ENCODE measurements at places on chromosomes 5 and 9. TPM values are rescaled to one million over a fixed set of nuclear protein-coding genes. Genes with fewer than 3 reads are reported as not detected.

IGFBPL1 gene
- not detected for total RNA-seq

NTRK2 gene
- total RNA-seq: 0.65 TPM

BAAT gene
- not detected for total RNA-seq

CDC20B gene
- not detected for total RNA-seq

MARCHF3 gene
- 4.0 TPM for total RNA-seq

ACTBL2 gene
- total RNA-seq: not detected

AHRR gene
- 16.8 TPM for total RNA-seq

SLC24A2 gene
- total RNA-seq: not detected

HRH2 gene
- total RNA-seq: 11.6 TPM

RASEF gene
- total RNA-seq: not detected

ACOT12 gene
- total RNA-seq: not detected

LCN1 gene
- not detected for total RNA-seq

DBH gene
- total RNA-seq: not detected

FYB1 gene
- total RNA-seq: 105 TPM

MSMP gene
- not detected for total RNA-seq

- no peak for DNase-seq
These were observed 48.0 kb upstream of the CEP78 start for GRCh38 chr9:78187763-78188484.

DNA sequence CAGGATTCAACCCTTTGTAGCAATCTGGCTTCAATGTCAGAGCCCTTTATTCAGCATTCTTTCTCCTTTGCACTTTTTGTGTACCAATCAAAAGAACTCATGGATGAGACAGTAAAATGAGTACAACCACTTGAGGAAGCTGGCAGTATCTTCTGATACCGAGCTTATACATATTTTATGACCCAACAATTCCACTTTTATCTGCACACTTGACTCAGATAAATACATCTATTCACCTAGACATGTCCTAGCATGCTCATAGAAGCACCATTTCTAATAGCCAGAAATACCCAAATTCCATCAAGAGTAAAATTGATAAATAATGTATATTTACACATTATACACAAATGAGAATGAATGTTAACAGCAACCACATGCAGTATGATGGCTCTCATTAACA is 111.2 kb upstream of the PTGER4 start:
- no peak for DNase-seq

- DNase-seq: peak; percentile 66
These were observed 18.5 kb upstream of the ERMP1 start for GRCh38 chr9:5851445-5851844.

- no peak for DNase-seq
These were observed 231.6 kb upstream of the TNC start for GRCh38 chr9:115349542-115349941.

DNA sequence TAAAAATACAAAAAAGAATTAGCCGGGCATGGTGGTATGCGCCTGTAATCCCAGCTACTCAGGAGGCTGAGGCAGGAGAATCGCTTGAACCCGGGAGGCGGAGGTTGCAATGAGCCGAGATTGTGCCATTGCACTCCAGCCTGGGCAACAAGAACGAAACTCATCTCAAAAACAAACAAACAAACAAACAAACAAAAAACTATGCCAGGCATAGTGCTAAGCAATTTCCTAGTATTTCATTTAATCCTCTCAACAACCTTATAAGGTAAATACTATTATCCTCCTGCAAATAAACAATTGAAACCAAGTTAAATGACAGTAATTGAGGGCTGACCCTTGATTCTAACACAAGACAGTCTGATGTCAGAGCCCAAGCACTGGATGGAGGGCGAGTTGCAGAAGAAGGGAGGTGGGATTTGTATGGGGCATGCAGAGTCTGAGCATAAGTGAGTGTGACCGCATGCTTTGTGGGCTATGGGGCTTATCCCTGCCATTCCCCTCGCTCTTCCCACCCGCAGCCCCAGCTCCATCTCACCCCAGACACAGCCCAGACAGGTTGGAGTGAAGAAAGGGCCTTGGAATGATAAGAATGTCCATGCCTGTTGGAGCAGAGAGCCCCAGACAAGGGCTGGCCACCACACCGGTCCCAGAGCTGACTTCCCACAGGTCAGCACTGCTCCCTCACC is 24.3 kb upstream of the RPS14 start:
- no peak for DNase-seq

- no peak for DNase-seq
These were observed 219.4 kb downstream of the NMUR2 start for GRCh38 chr5:152185547-152186245.

DNA sequence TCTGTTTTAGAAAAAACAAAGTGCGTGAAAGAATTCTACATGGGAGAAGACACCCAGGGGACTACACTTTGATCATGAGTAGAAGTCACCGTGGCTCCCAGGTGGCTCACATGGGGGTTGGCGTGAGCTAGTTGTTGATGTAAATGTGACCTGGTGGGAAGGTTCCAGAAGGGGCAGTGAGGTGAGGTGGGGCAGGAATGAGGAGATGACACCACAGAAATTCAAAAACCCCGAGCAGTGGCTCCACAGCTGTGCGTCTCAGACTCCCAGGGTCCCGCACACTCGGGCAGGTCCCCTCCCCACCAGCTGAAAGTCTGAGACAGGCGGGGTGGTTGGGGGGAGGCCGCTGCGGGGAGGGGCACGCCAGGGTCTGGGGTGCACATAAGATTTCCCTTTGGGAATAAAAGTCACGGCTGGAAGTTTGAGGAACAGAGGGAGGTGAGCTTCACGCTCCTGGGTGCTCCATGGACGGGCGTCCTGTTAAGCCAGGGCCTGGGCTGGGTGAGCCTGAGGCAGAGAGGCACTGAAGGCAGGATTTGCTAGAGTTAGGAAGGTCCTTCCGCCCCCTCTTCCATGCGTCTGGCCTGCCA is 29.9 kb downstream of the GLT6D1 start:
- peak; percentile 1 for DNase-seq

DNA sequence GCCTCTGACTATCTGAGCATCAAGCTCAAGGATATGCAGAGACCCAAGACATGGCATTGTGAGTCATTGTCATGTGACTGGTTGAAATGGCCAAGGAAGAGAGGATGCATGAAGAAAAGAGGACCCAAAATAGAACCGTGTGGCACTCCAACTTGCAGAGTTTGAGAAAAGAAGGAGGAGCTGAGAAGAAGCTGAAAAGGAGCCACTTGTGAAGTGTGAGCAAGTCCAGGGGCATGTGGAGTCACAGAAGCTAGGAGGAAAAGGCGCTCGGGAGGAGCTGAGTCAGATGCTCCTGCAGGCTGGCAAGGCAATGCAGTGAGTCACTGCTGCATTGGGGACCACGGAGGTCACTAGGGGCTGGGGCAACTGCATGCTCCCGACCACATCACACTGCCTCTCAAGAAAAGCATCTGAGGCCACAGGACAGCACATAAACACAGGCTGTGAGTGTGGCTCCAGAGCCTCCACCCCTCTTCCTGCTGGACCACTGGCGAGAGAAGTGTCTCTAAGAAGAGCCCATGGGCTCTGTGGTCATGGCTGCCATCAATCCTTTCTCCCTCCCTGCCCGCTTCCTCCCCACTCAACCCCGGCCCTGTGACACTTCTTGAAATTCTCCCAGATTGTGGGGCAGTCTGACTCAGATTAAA is 197.6 kb downstream of the DRD1 start:
- DNase-seq: peak; percentile 63

DNA sequence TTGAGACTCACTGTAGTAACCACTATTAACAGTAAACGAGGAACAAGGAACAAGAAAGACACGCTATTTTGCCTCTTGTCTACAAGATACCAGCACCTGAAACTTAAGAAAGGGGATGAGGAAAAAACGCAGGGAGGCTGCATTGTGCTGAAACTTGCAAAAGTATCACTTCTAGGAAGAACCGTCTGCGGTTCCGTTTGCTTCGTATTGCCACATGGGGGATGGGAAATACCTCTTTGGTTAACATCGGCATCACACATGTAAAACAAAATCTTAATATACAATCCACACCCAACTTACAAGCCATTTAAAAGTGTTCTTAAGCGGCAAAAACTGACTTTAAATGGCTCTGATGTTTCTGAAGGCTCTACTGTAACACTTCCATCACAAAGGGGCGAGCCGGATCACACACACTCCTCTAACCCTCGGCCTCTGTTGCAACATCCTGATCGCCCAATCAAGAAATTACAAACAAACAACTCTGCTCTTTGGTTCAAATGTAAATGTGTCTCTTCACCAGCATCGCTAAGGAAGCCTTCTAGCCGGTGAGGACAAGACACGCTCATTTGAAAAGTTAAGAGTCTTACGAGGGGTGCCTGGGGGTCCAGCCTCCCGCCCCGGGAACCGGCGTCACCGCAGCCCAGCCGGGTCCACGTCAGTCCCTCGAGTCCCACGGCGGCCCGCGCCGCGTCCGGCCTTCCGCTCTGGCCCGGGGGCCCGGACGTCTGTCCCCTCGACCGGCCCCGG is 621 bp downstream of the SEC16A start:
- peak; percentile 47 for DNase-seq

GRCh38 chr9:8549214-8549613 is 749.6 kb upstream of the DMAC1 start:
- no peak for DNase-seq

DNA sequence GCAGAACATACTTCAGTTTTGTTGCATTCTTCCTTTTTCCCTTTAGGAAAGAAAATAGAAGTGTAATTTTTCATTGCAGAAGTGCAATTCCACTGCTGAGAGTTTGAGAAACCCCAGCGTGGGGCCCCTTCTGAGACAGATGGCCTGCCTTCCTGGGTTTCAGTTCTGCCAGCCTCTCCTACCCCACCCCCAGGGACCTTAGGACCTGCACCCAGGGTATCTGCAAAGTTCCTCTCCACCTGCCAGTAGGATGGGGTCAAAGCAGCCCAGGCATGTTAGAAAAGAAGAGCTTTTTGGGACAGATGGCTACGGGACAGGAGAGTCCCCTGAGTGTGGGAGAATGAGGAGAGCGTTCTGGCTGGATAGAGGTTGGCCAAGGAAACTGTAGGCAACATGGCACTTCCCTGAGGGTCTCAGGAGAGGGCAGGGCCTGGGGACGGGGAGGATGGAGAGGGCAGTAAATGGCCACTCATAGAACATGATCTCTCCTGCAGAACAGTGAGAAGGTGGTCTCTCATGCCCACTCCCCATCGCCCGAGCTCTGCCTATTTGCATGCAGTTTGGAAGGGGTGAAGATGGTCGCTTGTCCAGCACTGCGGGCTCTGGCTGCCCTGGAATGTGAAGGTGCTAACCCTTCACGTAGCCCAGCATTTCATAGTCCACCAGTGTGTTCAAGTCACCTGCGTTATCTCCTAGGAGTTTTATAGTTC is at the start of gene TIFAB:
TIFAB (minus strand) TSS at position 31 of the 710 bp plus-strand sequence. CDS start 2,412 bp downstream, outside the sequence.
- DNase-seq: no peak

GRCh38 chr5:38347896-38348295 is 89.5 kb downstream of the EGFLAM start:
- DNase-seq: no peak

DNA sequence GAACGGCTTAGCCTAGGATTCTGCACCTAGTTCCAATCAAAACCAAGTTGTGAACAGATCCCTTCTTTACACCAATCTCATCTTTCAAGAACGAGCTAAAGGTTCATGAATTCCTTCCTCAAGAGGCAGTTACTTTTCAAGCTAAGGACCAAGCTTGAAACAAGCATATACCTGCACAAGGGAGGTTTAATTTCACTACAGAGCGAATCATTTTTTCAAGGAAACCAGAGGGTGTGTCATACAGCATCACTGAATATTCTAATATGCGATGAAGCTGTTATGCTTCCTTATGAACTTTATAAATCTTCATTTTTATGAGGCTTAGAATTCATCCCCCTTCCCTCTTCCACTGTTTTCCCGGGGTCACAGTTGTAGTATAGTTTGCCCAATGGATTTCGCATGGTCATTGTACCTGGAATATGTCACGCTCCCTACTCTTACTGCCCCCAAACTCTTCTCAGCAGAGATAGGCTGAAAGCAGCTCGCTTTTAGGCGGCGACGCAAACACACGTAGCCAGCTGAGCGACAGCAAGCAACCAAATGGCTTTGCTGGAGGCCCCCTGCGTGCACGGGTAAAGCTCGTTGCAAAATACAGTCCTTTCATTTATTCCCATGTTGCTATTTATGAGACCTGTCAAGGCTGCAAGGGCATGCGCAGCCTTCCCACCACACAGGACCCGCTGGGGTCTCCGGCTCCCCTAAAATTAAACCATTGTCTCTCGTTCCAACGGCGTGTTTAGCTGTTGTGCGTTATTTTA is 832 bp downstream of the LMBRD2 start:
- DNase-seq: peak; percentile 77

DNA sequence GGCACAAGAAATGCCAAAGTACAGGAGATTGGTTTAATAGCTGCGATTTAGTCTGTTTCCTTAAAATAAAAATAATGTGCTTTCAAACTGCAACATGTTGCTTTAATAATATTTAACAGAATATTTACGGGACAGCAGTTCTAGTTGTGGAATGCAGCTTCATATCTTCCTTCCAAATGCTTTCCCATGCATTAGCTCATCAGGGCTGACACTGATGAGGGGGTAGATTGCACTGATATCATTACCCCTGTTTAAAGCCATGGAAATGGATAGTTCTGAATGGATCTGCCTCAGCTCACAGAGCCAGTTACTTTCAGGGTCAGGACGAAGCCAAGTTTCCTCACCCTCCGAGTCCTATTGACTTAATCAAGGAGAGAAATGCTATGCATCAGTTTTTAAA is 93.2 kb upstream of the OSMR start:
- DNase-seq: no peak

GRCh38 chr9:97895211-97895610 is 27.1 kb downstream of the TRMO start:
- no peak for DNase-seq

GRCh38 chr5:126385524-126386502 is 37.4 kb upstream of the GRAMD2B start:
- DNase-seq: no peak

DNA sequence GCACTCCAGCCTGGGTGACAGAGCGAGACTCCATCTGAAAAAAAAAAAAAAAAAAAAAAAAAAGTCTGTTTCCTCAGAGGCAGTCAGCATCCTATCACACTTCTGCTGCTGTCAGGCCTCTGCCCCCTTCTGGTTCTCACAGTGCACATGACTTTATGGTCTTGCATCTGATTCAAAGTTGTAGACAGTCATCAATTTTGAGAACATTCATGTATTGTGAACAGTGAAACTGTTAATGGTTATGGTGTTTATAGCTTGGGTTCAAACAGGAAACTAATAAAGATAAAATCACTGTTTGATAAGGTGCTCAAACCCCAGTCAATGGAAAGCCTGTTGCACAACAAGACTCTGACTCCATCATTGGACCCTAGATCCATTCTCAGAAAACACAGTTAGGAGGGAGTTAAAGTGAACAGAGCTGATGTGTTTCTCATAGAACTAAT is 61.4 kb downstream of the FOXD1 start:
- peak; percentile 25 for DNase-seq

DNA sequence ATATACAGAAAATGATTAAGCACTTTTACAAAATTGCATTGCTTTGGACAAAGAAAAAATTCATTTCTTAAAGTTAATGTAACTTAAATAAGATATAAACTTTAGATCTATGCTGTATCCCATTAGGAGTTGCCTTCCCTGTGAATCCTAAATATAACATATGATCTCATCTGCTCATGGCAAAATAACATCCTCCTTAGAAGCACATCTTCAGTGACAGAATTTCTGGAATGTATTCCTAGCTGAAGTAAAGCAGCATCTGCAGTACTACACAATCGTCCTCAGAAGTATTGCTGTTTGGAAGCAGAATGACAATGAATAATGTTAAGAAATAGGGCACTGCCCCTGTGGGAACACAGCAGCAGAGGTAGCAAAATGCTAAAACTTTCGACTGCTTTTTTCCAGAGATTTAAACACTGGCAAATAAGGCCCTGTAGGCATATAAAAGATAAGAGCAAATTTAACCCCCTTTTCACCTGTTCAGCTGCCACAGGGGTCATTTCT is 571.0 kb downstream of the PTPRD start:
- no peak for DNase-seq

- DNase-seq: no peak
These were observed 22.5 kb downstream of the F2RL2 start for GRCh38 chr5:76600716-76601115.

GRCh38 chr5:110414360-110414759 is 312.1 kb downstream of the TMEM232 start:
- DNase-seq: no peak

All from activated CD4-positive, alpha-beta memory T cell treated with anti-CD3 and anti-CD28 coated beads for 36 hours (primary cell).